ENCODE measurements at places on chromosomes 5 and 9.

- no peak for DNase-seq
These were observed 59.6 kb downstream of the ACTBL2 start for GRCh38 chr5:57422993-57423392.

GRCh38 chr5:142586552-142586951, 99.3 kb downstream of the FGF1 start:
- DNase-seq: no peak

DNA sequence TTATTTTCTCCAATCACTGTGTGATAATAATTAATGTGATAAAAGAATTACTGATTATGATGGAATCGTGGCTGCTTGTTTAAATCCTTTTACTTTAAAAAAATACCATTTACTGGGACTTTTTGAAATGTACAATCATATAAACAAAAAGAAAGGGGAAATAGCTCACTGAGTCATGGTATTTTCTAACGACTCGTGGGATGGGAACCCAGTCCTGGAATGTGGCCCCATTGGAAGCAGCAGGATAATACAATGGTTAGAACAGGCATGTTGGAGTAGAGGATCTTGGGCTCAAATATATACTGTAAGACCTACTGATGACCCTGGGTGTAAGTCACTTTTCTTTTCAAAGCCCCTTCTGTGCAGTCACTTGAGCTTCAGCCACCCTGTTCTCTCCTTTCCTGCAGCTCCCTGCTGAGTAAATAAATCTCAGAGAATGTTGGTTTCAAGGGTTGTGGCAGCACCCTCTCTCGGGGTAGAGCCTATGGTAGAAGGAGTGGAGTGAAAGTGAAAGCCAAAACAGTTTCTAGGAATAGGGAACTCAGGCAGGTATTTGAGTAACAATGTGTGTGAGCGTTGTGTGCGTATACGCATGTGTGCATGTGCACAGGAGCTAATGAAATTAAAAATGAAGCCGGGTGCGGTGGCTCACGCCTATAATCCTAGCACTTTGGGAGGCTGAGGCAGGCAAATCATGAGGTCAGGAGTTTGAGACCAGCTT, 40.8 kb upstream of the LARP1 start:
- no peak for DNase-seq

DNA sequence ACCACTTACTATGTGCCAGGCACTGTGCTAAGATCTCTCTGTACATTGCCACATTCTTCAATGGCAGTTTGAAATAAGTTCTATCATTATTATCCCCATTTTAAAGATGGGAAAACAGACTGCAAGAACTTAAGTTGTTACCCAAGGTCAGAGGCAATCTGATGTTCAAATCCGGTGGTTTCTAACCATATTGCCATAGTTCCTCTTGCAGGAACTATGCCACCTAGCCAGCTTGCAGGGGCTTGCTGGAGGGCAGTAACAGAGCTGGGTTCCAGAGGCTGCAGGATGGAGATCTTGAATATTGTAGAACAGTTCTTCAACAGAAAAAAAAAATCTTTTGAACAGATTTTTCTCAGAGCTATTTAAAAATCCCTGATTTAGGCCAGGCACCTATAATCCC, 71.8 kb upstream of the TNFAIP8 start:
- no peak for DNase-seq

GRCh38 chr9:125370786-125371185, 109.2 kb downstream of the GAPVD1 start:
- DNase-seq: no peak

DNA sequence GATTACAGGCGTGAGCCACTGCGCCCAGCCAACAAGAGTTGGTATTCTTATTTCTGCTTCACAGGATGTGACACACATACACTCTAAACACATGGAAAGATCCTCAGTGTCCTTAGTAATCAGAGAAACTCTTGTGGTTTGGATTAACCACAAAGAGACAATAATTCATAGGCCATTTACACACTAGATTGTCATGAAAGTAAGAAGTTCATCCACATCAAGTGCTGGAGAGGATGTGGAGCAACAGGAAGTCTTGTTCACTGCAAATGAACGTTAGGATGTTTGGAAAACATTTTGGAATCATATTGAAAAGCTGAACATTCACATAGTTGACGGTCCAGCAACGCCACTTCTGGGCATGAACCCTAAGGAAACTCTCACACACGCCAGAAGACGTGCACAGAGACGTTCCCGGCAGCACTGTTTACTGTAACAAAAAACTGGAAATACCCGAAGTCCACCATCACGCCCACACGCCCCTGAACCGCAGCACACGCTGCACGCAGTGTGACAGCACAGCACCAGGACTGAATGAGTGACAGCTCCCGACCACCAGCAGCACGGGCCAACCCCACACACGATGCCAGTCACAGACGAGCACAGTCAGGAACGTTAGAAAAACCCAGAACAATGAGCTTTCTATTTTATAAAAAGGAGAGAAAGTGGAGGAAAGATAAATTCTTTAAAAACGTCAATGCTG, 87.6 kb downstream of the COL23A1 start:
- DNase-seq: no peak

- no peak for DNase-seq
These were observed 578.4 kb downstream of the SLCO4C1 start for GRCh38 chr5:101717721-101718120.

- no peak for DNase-seq
These were observed 2.2 kb downstream of the DOCK8 start for GRCh38 chr9:216866-217265.

GRCh38 chr9:36325081-36325828, 67.0 kb upstream of the GNE start:
- no peak for DNase-seq

GRCh38 chr5:22591461-22591860, 261.7 kb downstream of the CDH12 start:
- DNase-seq: no peak

GRCh38 chr5:137195483-137195882, 303.6 kb downstream of the SPOCK1 start:
- no peak for DNase-seq

GRCh38 chr5:151144275-151144674, 13.3 kb downstream of the ANXA6 start:
- DNase-seq: no peak

- no peak for DNase-seq
These were observed 485.8 kb downstream of the SEMA5A start for GRCh38 chr5:9059920-9060691.

- no peak for DNase-seq
These were observed 188.9 kb downstream of the HSD17B3 start for GRCh38 chr9:96113032-96113431.

All from left renal pelvis (tissue), 4 donors.